Suppressor macrophage treated with lipopolysaccharide for 1 hour (primary cell): ENCODE measurements at places on chromosomes 1 and 21.

DNA sequence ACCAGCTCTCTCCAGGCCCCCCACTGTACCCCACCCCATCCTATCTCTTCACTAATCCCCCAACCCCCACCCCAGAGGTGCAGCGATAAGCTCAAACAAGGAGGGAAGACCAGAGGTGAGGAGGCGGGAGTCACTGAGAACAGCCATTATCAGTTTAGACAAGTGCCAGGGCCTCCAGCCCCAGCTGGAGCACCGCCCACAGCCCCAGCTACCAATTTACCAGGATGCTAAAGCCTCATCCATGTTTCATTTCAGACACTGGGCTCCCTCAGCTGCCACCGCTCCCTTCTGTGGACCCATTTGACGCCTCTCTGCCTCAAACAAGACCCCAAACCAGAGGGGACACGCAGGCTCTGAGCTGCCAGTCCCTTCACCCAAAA is 80.6 kb downstream of the DISP3 start:
- DNase-seq: no peak

DNA sequence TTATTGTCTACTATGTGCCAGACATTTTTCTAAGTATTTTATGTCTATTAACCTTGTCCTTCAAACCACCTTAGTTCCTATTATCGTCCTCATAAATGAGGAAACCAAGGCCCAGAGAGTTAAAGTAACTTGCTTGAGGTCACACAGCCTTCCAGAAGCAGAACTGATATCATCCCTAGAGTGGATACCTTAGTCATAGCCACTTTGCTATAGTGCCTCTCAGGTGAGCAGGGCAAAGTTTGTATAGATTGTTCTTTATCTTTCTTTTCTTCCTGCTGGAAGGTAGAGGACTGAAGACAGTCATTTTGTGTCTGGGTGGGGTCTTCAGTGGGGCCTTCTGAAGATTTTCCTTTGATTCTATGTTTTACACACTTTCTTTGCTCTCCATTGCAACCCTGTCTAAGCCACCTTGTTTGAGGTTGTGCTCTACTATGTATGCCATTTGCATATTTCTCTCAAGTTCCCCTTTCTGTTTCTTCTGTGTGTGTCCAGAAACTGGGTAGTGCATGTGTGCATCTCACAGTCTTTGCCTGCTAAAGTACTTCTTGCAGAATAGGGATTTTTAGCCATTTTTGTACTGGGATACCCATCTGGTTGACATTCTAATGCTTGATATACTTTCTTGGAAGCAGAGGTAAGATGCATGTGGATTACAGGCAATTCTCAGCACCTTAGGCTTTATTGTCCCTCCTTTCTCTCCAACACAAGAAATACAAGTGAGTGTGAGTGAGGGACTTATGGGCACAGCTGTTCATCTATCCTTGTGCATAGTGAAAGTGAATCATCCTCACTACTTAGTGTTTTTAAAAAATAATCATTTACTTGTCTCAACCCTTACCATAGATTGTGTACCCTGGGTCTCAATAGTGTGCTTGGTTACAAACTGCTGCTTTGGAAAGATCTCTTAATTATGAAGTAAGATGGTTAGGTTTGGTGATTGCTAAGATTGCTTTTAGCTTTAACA is 207.6 kb upstream of the HMCN1 start:
- DNase-seq: peak; percentile 32

- no peak for DNase-seq
Observed at GRCh38 chr1:19771350-19771749, 28.4 kb downstream of the TMCO4 start.

DNA sequence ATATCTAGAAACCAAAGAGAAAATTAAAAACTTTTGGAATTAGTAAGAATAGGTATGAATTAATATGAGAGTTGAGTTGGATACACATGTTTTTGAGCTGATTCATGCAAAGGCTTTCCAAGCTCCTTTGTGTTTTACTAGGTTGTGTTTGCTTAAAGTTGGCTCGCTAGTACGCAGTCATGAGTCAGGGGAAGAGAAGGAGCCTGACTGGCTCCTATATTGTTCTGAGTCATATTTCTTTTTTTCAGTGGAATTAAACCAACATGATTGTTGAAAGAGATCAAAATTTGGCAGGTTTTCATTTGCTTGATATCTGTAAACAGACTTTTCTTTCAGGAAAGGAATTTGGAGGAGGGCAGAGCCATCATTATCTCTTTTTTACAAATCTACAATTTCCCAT is 66.7 kb downstream of the MAGI3 start:
- DNase-seq: no peak

DNA sequence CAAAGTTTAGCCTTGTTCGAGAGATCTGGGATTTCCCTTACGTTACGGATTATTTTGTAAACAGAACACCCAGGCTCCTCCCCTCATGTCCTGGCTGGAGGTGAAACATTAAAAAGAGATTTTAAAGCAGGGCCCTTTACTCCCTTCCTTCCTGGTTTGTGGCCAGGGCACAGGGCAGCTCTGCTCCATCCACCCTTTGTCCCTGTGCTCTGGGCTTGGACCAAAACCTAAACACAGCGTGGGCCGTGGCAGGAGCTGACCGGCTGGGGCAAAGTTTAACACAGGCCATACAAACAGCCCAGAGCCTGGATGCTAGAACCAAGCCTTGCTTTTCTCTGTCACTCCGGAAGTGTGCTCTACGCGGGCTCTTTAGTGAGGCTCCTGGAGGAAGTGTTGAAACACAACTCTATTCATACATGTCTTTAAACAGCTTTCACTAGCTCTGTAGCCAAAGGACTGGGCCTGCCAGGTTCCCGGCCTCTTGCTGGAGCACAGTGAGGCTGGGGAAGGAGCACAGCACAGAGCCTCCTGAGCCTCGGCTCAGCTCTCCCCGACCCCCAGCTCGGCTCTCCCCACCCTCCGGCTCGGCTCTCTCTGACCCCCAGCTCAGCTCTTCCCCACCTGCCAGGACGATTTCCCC is 84.7 kb downstream of the PDE9A start:
- DNase-seq: peak; percentile 70

DNA sequence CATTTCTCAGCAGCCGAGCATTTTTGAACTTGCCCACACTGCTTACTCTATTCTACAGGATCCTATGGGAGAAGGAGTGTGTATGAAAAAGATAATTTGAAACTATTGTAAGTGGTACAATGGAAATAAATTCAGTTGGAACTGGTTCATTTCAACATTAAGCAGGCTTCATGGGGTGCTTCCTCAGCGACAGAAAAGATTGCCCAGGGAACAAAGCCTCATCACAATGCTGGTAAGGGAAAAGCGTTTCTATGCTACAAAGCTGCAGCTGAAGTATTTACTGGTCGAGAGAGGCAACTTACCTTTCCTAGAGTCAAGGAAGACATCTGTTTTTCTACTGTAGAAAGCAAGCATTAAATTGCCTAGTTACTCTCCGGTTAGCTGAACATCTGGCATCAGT is 568.2 kb upstream of the ZP4 start:
- no peak for DNase-seq

DNA sequence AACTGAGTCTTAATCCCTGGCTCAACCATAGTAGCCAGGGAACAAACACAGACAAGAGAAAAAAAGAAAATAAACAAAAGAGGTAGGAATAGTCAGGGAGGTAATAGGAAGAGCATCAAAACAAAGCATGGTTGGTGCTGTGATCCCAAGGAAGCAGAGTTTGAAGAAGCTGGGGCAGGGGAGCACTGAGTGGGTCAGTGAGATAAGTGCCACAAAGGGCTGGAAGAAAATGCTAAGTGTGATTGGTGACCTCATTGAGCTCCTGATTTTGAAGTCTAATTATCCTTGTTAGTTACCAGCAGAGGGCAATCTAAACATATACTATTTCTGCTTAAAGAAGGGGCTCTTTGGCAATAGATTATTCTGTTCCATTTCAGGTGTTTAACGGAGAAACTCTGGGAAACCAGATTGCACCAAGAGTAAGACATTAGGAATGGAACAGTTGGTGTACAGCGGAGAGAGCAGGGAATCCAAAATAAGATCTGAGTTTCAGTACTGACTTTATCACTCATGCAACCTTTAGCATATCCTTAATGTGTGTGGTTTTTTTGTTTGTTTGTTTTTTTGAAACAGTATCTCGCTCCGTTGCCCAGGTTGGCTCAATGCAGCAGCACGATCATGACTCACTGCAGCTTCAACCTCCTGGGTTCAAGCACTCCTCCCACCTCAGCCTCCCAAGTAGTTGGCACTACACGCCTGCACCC is 30.7 kb upstream of the KIAA1614 start:
- peak; percentile 73 for DNase-seq
